Activated T-helper 2 cell treated with anti-CD3 and anti-CD28 coated beads, Interferon-gamma antibody, Interleukin-2, Interleukin-4, amounts not matched to agents 10 μg/mL and 5 μg/mL and 100 μg/mL, durations not matched to agents 14 hours and 24 hours and 36 hours (primary cell): ENCODE measurements at places on chromosomes 6 and 20.

GRCh38 chr20:36629719-36630681 is 16.0 kb downstream of the SLA2 start:
- peak; percentile 45 for DNase-seq

DNA sequence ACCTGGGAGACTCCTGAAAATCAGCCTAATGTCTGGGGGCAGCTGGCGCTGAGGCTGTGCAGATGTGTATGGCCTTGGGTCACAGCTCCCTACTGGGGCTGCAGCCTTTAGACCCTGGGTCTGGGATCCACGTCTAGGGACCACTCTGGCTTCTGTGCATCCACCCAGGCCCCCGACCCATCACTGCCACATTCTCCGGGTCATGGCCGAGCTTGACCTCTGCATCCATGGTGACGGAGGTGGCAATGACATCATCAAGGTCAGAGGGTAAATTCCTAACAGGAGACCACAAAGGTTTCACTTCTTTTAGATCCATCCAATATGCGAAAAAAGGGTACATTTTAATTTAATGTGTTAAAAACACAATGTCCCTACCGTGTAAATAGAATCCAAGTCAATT is 14.5 kb upstream of the PCMTD2 start:
- DNase-seq: no peak

DNA sequence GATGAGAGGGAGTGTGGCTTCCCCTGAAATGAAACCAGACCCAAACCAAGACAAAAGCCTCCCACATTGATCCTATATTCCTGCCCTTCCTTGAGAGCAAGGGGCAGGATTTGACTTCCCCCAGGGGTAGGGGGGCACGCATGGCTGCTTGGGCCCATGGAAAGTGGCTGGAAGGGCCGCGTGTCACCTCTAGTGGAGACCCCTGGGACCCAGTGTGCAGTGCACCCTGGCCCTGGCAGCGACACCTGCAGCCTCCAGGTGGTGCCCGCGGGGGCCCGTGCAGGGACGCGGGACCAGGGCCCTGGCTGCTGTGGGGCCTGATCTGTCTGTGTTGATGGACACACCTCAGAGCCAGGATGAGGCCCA is 18.0 kb upstream of the SLCO4A1 start:
- DNase-seq: no peak

DNA sequence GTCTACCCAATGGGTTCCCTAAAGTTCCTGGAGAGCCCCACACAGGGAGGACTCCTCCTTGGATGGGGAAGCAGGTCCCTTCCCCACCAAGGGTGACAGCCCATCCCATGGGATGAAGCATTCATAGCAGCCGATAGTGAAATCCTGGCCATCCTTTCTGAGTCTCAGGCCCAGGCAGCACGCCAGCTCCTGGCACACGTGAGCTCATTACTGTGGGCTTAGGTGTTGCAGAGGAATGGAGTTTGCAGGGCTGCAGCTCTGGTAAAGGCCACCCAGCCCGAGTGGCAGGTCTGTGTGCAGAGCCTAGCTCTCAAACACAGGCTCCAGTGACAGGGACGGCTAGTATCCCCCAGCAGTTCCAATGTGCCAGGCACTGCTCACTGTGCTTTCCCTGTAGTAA is 31.0 kb downstream of the SIRPA start:
- no peak for DNase-seq

DNA sequence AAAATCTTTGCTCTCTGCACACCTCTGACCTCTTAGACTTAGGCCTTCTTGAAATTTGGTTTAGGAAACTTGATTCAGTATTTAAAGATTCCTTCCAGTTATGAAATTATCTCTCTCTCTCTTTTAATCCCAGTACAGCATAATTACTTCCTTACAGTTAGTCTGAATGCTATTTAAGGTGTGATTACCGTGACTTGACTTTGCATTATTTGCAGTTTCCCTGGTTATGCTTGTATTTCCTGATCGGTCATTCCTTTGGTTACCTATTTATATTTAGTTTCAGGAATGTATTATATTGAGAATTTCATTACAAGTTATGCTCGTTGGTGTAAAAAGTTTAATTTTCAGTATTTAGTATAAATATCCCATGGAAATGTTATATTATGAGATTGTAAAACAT is 16.3 kb downstream of the TMEM170B start:
- no peak for DNase-seq

GRCh38 chr6:31900917-31901414 is 920 bp downstream of the ZBTB12 start:
- no peak for DNase-seq

GRCh38 chr20:4299773-4300172 is 284.4 kb upstream of the RNF24 start:
- no peak for DNase-seq

GRCh38 chr6:10235344-10235743 is 179.5 kb downstream of the TFAP2A start:
- DNase-seq: no peak

DNA sequence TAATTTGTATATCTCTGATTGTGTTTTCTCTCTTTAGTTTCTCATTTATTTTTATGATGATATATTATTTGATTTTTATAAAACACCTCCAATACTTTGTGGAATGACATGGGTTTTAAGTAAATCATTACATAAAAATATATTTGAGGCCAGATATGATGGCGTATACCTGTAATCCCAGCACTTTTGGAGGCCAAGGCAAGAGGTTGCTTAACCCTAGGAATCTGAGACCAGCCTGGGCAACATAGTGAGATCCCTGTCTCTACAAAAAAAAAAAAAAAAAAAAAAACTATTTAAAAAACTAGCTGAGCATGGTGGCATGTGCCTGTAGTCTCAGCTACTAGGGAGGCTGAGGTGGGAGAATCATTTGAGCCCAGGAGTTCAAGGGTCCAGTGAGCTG is 87.3 kb downstream of the BMP6 start:
- no peak for DNase-seq

- DNase-seq: no peak
Measured at GRCh38 chr6:146582857-146583256, 15.9 kb upstream of the ADGB start.

GRCh38 chr20:56445540-56445939 is 22.9 kb upstream of the RTF2 start:
- no peak for DNase-seq

DNA sequence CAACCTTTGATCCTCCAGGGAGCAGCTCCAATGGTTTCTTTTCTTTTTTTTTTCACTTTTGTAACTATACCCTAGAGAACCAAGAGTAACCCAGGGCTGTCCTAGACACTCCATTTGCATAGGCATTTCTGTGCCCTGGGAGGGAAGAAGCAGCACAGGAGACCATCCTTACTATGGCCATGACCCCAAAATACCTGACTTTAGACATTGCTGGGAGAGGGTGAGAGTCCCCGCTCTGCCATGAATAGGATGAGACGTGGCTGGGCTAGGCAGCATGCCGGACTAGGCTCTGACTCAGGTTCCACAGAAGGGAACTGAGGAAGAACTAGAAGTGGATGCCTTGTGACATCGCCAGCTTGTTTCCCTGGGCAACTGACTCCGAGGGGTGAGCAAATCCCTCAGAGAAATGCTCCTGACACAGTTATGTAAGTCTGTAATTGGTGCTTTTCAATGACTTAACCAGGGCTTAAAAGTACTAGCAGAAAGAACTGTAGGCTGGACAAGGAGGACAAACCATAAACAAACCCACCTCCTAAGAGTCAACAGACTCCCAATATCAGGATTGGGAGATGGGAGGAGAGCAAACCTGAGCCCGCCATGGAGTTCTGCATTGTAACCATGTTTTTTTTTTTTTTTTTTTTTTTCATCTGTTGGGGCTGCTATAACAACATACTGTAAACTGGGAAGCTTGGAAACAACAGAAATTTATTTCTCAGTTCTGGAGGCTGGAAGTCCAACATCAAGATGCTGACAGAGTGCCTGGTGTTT is 910 bp upstream of the ADTRP start:
- no peak for DNase-seq

DNA sequence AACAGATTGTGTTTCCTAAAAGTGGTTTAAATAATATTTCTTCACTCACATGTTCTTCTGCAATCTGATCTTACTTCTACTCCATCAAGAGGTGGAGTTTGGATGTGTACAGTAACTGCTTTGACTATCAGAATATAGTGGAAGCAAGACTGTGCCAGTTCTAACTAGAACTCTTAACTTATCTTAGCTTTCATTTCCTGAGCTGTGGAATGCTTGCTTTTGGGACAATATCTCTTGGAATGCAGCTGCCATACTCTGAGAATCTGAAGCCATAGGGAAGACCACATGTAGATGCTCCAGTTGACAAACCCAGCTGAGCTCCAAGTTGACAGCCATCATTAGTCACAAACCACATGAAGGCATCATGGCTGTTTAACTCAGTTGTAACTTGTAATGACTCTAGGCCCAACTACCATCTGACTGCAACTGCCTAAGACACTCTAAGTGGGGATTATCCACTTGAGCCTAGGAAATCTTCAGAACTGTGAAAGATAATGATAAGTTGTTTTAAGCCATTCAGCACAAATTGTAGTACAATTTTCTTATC is 40.8 kb upstream of the MAN1A1 start:
- DNase-seq: no peak

DNA sequence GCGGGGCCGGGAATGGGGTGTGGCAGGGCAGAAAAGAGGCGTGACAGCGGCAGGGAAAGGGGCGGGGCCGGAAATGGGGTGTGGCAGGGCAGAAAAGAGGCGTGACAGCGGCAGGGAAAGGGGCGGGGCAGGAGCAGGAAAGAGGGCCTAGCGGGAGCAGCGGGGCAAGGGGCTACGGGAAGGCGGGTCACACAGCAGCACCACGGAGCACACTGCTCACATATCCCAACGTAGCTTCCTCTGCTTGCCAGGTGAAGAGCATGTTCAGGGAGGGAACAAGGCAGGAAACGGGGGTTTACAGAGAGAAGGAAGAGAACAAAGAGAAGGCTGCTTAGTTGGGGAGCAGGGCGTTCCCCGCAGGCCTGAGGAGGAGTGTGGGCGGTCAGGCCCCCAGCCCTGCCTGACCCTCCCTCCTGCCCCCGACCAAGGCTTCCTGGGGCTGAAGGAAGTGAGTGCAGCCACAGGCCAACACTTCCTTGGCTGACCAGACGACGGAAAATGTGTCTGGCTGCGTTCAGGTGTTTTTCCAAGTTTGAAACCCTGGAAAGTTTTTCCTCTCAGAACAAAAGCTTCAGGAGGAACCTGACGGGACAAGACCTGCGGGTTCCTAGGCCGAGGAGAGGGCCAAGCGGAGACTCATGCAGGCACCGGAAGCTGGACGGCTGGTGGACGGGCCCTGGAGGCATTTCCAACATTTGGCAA is 13.8 kb downstream of the UCKL1 start:
- peak; percentile 54 for DNase-seq

DNA sequence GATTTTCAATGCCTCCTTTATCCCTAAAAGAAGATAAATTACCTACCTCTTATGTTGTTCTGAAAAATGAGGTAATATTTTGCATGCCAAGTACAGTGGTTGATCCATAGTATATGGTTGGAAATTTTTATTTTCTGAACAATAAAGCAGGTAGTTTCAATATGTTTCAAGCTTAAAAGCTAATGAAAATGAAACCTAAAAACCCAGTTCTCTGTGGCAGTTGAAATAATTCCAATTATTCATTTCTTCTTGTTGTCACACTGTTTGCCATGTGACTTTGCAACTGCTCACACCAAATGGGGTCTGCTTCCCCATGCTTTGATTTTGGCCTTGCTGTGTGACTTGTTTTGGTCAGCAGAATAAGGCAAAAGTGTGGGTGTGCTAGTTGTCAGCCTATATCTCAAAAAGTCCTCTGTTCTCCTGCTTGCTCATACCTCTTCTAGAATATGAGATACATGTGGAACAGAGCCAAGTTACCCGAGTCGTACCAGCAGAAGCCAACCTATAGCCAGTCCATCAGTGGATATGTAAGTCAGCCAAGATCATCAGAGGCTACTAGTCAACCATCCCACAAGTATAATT is 197.2 kb upstream of the THEMIS start:
- DNase-seq: no peak

- DNase-seq: no peak
Measured at GRCh38 chr20:57843941-57844625, 134.3 kb upstream of the PMEPA1 start.

- no peak for DNase-seq
Measured at GRCh38 chr20:10249048-10249770, 30.6 kb downstream of the SNAP25 start.

DNA sequence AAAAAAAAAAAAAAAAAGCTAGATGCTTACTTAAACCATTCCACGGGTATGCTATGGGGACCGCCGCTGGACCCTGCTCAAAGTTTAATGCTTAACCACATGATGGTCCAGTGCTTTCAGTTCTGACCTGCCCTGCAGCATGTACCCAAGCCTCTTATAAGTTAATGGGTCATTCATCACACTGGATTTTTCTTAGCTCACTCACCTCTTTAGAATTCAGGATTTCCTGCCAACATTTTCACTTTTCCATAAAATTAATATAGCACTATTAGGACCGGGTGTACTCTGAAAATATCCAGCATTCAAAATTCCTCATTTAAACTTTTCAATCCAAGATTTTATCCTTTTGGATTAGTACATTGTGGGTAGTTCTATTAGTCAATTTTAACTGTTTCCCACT is 140.8 kb downstream of the ALDH8A1 start:
- no peak for DNase-seq

DNA sequence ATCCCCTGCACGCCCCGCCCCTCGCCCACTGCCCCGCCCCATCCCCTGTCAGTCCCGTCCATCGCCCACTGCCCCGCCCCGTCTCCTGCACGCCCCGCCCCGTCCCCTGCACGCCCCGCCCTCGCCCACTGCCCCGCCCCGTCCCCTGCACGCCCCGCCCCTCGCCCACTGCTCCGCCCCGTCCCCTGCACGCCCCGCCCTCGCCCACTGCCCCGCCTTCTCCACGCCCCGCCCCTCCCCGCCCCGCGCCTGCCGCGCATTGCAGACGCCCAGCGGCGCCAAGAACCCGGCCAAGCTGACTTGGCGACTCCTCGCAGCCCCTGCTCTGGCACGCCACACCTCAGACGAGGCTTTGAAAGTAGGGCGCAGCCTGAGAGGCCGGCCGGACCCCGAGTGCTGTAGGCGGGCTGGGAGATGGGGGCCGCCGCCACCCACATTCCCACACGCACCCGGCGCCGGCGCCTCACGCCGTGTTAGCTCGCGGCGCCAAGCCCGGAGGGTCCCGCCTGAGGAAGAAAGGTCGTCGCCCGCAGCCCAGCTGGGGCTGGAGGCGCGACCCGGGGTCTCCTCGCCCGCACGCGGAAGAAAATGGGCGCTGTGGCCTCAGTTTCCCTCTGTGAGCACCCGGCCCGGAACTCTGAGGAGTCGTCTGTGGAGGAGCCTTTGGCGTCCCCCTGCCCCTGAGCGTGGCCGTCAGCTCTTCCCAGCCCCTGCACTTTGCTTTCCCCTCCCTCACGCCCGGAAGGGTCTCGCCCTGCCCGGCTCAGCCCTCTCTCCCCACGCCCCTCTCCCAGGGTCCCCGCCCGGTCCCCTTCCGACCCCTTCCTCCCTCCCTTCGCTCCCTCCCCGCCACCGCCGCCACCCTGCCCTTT is at the start of gene RAD21L1:
Gene RAD21L1 (plus strand): TSS at position 262 of the 872 bp plus-strand sequence. CDS start 2,410 bp downstream, outside the sequence.
- peak; percentile 65 for DNase-seq

- no peak for DNase-seq
Measured at GRCh38 chr20:16955462-16955861, 207.3 kb downstream of the OTOR start.
